ENCODE measurements at places on chromosomes 11 and 22.

- DNase-seq, result no peak
Measured at GRCh38 chr11:121037016-121037415, 13.1 kb downstream of the TBCEL start.

DNA sequence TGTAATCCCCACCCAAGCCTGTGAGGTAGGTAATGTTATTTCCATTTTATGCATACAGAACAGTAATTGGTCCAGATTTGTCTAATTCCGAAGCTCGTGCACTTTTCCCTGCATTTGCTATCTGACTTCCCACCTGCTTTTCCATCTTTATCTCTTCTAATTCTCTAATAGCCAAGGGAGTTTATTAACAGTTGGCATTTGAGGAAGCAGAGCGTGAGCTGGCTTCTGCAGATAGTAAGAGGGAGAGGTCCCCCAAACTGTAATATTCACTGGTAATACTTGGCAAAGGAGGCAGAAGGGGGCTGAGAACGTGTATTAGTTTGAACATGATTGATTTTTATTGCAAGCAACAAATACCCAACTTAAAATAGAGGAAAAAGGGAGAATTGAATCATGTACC is 110.8 kb upstream of the SPON1 start:
- no peak for DNase-seq

DNA sequence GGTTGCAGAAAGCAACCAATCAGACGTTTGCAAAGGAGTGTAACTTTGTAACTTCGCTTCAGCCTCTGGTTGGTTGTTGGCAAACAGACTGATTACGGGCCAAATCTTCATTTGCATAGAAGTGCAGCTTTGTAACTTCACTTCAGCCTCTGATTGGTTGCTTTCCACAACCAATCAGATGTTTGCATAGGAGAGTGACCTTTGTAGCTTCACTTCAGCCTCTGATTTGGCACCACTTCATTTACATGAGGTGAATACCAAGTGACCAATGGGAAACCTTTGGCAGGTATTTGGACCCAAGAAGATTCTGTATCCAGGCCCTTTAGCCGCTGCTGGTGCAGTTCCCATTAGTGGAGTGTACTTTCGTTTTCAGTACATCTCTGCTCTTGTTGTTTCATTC is 16.0 kb downstream of the USP47 start:
- peak; percentile 50 for DNase-seq

DNA sequence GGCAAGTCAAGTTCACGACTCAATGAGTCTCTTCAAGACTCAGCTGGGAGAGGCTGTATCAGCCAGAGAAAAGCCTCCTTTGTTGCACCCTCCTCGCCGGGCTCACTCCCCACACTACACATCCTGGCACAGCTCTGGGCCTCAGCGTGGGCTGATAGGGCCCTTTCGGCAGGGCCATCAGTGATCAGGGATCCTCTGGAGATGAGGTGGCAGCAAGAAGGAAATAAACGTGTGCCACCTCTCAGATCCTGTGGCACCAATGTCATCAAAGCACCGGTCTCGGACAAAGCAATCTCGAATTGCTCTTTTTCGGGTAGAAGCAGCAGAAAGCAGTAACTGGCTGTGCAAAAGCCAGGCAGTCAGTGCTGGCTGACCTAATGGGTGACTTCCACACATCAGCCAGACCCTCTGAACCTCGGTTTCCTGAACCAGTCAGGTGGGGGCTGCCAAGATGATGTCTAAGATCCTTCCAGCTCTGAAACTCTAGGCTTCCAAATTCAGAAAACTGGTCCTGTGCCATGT is 2.1 kb downstream of the EHD1 start:
- DNase-seq, result no peak

DNA sequence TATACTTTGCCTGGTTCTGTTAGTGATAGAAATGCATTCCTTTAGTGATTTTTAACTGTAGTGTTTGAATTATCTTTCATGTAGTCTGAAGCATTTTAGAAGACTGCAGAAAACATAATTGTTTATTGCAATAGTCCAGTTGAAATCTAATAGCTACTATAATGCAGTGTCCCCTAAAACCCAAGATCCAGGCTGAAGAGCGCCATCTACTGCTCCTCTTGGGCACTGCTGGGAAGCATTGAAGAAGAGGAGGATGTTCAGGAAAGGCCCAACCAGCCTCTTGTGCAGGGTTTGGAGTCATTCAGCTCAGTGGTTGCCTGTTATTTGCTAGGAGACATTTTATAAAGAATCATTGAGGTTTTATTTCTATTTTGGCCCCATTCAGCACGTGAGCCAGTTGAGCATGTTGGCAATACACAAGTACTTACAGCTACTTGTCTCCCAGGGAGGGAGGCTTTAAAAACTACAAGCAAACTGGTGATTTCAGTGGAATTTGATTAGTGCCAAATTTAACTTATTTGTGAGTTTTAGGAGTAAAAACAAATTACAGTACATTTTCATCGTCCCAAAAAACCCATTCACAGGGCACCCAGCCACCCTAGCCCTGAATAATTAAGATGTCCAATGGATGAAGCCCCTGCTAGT is 74.9 kb upstream of the HORMAD2 start:
- peak; percentile 56 for DNase-seq

Measured in CD4-positive, alpha-beta T cell treated with Interleukin-4 for 4 hours (primary cell).